ENCODE measurements at places on chromosomes 7 and 10.

GRCh38 chr10:95792874-95793285 is 36.9 kb downstream of the ENTPD1 start:
- no peak for DNase-seq

- peak; percentile 77 for DNase-seq
Observed at GRCh38 chr7:114293289-114294012, 121.2 kb upstream of the FOXP2 start.

- DNase-seq, result no peak
Observed at GRCh38 chr10:129323879-129324278, 143.2 kb upstream of the MGMT start.

GRCh38 chr10:26737730-26738129 is 40.2 kb downstream of the PDSS1 start:
- DNase-seq, result peak; percentile 48

- no peak for DNase-seq
Observed at GRCh38 chr10:103467406-103467805, 8.7 kb upstream of the CALHM1 start.

DNA sequence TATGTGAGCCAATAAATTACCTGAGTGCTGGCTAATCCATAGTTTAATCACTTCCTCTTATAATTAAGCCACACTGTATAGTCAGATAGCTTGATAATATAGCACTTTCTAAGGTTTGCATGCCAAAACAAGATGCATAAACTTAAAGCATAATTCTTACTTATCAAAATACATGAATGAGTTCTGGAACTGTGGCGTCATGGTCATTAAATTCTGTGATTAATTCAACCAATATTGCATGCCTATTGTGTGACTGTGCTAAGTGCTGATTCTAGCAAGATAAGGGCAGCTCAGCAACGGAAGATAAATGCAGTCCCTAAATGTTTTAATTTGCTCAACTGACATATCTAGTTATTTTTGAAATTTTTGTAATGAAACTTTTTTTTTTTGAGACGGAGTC is 29.7 kb downstream of the HOXA1 start:
- DNase-seq, result peak; percentile 80

- DNase-seq, result no peak
Observed at GRCh38 chr10:97124211-97124610, 61.5 kb downstream of the SLIT1 start.

- DNase-seq, result no peak
Observed at GRCh38 chr7:30380294-30380693, 95.9 kb downstream of the ZNRF2 start.
